ENCODE measurements at places on chromosomes 13 and 19. TPM values are rescaled to one million over a fixed set of nuclear protein-coding genes. Genes with fewer than 3 reads are reported as not detected.

- no peak for DNase-seq
Measured at GRCh38 chr19:24000656-24001055, 86.0 kb downstream of the ZNF726 start.

GRCh38 chr13:93882086-93882651, 597.3 kb downstream of the DCT start:
- no peak for DNase-seq

- no peak for DNase-seq
Measured at GRCh38 chr13:66560189-66560588, 669.9 kb downstream of the PCDH9 start.

GRCh38 chr13:109215377-109215776, 571.0 kb downstream of the IRS2 start:
- no peak for DNase-seq

- DNase-seq: no peak
Measured at GRCh38 chr19:10713317-10713716, 4.6 kb upstream of the DNM2 start.

- no peak for DNase-seq
Measured at GRCh38 chr13:103224804-103225203, 158.6 kb upstream of the SLC10A2 start.

DNA sequence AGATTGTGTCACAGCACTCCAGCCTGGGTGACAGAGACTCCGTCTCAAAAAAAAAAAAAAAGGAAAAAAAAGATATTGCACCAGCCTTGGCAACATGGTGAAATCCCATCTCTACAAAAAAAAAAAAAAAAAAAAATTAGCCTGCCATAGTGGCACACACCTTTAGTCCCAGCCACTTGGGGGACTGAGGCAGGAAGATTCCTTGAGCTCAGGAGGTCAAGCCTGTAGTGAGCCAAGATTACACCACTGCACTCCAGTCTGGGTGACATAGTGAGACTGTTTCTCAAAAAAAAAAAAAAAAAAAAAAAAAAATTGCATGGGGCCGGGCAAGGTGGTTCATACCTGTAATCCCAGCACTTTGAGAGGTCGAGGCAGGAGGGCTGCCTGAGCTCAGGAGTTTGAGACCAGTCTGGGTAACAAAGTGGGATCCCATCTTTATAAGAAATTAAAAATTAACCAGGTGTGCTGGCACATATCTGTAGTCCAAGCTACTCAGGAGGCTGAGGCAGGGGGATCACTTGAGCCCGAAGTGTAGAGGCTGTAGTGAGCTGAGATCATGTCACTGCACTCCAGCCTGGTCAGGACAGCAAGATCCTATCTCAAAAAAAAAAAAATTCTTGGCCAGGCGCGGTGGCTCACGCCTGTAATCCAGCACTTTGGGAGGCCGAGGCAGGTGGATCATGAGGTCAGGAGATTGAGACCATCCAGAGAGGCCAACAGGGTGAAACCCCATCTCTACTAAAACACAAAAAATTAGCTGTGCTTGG, 7.1 kb upstream of the HDGFL2 start:
- no peak for DNase-seq

- DNase-seq: no peak
Measured at GRCh38 chr19:9727644-9728043, 40.9 kb downstream of the ZNF846 start.

DNA sequence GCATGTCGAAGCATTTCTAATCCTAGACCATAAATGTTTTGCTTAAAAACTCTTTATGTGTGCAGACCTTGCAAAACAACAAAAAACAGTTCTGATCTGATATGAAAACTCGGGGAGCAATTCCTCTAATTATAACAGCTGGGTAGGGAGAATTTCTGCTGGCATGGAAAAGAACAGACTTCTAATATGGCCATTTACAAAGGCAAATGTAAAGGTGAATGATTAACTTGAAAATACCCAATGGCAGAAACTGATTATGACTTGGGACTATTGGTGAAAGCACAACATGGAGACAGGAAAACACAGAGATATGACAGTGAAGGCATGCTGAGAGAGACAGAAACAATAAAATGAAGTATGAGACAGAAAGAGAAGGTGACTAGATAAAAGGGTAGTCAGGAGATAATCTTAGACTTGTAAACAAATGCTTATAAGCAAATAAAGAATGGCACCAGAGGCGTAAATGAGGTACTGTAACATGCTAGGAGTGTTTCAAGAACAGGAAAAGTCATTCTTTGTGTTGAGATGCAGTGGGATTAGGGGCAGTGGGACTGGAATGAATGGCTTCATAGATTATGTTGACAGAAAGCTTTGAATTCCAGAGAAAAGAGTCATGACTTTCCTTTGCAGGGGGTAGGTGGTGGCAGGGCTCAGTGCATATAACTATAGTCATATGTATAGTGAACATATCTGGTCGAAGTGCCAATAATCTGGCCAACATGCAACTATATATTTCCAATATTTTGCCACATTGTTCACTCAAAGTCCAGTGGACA, 393.0 kb downstream of the ITGBL1 start:
- DNase-seq: no peak

DNA sequence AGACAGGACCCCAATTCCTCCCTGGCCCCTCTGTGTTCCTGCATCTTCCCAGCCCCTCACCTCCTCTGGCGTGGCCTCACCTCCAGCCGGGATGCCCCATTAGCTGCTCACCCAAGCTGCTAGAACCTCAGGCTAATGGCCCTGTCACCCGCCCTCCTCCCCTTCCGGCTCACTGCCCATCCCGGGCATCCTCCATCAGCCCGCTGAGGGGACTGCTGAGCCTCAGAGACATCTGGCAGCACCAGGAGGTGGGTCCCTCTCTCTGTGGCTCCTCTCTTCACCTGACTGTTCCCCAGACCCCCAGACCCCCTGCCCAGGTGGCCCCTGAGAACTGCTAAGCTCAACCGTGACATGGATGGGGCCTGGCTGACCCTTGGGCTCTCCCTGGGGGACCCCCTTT, 2.9 kb downstream of the FFAR1 start:
- peak; percentile 35 for DNase-seq

- DNase-seq: no peak
Measured at GRCh38 chr13:108980237-108980636, 350.8 kb downstream of the MYO16 start.

GRCh38 chr13:110125613-110126272, 181.2 kb downstream of the COL4A1 start:
- DNase-seq: no peak

- no peak for DNase-seq
Measured at GRCh38 chr19:51799774-51800472, 5.0 kb downstream of the FPR3 start.

- no peak for DNase-seq
Measured at GRCh38 chr19:56476651-56477428, at the start of gene ZNF667. TSS of gene ZNF667 (minus strand) at chr19:56477345. CDS start at chr19:56462370, 14,975 bp downstream.

GRCh38 chr19:35673121-35673804, 6.9 kb downstream of the UPK1A start:
- no peak for DNase-seq

- DNase-seq: no peak
Measured at GRCh38 chr13:79491715-79492114, 10.8 kb downstream of the NDFIP2 start.

- DNase-seq: no peak
Measured at GRCh38 chr13:42628666-42629065, 54.7 kb downstream of the TNFSF11 start.

DNA sequence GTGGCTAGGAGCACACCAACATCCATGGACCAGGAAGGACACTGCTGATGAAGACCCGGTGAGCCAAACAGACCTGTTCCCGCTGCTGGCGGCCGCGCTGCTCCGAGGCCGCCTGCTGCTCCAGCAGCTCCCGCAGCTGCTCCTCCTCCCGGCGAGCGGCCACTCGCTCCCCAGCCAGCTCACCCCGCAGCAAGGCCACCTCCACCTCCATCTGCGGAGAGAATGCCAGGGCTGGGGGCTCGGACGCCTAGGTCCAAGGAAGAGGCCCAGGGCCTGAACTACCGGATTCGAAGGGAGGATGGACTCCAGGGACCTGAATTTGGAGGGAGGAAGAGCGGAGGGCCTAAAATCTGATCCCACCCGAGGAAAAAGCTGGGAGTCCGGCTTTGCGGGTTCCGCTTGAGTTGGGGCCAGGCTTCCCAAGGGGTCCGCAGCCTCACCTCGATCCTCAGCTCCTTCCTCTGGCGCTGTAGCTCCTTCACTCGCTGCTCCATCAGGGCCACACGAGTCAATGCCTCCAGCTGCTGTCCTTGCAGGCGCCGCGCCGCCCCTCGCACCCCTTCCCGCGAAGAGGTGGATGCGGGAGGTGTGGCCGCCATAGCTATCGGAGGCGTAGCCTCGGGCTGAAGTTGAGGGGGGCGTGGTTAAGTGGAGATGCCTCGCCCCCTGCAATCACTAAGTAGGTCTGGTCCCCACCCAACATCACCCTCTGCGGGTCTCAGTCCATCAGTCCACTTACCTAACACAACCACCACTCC, 2.7 kb downstream of the PHLDB3 start:
- peak; percentile 44 for DNase-seq

- DNase-seq: no peak
Measured at GRCh38 chr19:10205636-10206035, 10.9 kb upstream of the DNMT1 start.

DNA sequence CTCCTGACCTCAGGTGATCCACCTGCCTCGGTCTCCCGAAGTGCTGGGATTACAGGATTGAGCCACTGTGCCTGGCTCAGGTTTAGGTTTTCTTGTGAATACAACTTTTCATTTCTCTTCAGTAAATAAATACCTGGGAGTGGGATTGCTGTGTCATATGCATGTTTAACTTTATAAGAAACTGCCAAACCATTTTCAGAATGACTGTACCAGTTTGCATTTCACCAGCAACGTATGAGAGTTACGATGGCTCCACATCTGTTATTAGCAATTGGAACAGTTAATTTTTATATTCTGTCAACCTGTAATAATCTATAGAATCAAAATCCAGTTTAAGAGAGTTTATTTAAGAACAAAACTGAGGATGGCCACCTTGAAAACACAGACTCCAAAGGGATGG, 52.2 kb downstream of the TEX26 start:
- no peak for DNase-seq

DNA sequence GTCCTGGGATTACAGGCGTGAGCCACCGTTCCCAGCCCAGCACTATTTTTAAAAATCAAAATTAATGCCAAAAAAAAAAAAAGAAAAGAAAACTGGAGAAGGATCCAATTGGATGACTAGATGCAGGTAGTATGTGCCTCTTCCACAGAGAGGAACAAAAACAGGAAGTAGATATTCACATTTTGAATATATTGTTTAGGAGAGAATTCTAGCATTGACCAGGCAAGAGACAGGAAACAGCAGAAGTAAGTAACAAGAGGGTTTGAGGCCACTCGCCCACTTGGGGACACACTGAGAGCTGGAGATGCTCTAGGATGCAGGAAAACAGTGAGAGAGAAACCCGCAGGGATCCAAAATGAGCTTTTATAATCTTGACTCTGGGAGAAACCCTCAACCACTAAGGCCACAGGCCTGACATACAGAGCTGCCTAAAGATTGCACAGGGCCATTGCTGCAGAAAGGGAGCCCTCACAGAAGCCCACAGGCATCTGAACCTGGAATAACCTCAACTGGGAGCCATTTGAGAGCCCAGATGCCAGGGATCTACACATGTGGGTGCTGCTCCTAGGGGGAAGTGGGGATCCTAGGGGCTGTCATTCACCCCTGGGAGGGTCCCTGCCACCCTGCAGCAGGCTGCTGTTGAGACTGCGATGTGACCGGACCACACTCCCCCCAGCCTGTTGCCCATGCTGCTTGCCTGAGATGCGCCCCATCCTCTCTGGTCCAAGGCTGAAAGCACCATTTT, 28.2 kb downstream of the IGFL2 start:
- DNase-seq: no peak

GRCh38 chr13:67296511-67296910, 66.4 kb upstream of the PCDH9 start:
- DNase-seq: no peak

DNA sequence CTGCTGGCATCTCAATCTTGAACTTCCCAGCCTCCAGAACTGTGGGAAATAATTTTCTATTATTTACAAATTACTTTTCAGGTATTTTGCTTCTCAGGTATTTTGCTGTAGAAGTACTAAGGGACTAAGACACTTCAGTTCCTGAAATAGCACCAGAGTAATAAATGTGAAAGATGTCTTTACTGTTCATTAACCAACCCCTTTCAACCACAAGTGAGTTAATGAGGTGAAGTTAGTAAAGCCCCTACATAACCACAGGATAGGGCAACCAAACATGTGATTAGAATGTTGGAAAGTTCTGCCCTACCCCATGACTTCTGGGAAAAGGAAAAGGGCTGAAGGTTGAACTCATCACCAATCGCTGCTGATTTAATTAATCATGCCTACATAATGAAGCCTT, 2.7 kb upstream of the ZNF345 start:
- DNase-seq: no peak

GRCh38 chr13:109785141-109785891, 1.1 kb downstream of the IRS2 start:
- peak; percentile 69 for DNase-seq

GRCh38 chr19:39679791-39680168, 24.1 kb downstream of the LGALS16 start:
- no peak for DNase-seq

DNA sequence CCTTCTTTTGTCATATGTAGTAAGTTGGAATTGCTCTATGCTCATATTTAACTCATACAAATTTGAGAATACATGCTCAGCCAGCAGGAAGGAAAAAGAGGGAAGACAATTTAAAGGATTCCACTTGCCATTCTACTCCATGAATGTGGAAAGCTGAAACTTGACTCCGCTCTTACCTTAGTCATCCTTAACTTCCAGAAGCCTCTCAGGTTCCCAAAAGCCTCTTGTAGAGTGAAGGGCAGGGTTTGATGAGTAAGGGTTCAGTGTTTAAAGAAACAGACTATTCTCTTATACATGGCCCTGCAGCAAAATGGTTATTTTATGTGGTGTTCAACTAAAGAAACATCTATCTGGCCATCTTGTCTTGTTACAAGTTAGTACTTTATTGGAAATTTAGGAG, 27.1 kb downstream of the FAM124A start:
- DNase-seq: no peak

Gene NDUFS7
- total RNA-seq: 74.1 TPM

Gene PTGER1
- total RNA-seq: not detected

Gene TPRX1
- not detected for total RNA-seq

Gene LYL1
- 3.9 TPM for total RNA-seq

Gene ZNF726
- total RNA-seq: 1.5 TPM

Gene POLR1D
- total RNA-seq: 168 TPM

Gene CD209
- 1.6 TPM for total RNA-seq

Gene SLC25A41
- 0.43 TPM for total RNA-seq

Gene LILRB3
- 0.31 TPM for total RNA-seq

Gene ZNF729
- total RNA-seq: not detected

Gene ZNF575
- total RNA-seq: 5.7 TPM

Gene CYP4F12
- 4.1 TPM for total RNA-seq

Gene TUBA3C
- not detected for total RNA-seq

Gene SHISA2
- 0.61 TPM for total RNA-seq

Gene CCDC169
- total RNA-seq: 1.4 TPM

Gene CYP2A7
- 0.55 TPM for total RNA-seq

Gene SSC5D
- total RNA-seq: 29.7 TPM
